ENCODE measurements at places on chromosomes 11 and 22.
A peak's percentile ranks its signal among the peaks of the same experiment; 100 is the strongest.

GRCh38 chr22:23193882-23194281 lies 13.6 kb downstream of the BCR start:
- no peak overlapping the region for H3K27ac ChIP-seq
- H3K4me1 ChIP-seq = no peaks in the 10 kb centered on the region
- H3K27me3 ChIP-seq = no peaks in the 10 kb centered on the region
- DNase-seq = no peak

- no peaks in the 10 kb centered on the region for H3K4me1 ChIP-seq
- DNase-seq = no peak
- no peak overlapping the region for H3K27ac ChIP-seq
- H3K27me3 ChIP-seq = peaks cover 92% of the 10 kb centered on the region
- no peaks in the 10 kb centered on the region for H3K36me3 ChIP-seq
These were observed 15.1 kb downstream of the WNT7B start for GRCh38 chr22:45961679-45962433.

DNA sequence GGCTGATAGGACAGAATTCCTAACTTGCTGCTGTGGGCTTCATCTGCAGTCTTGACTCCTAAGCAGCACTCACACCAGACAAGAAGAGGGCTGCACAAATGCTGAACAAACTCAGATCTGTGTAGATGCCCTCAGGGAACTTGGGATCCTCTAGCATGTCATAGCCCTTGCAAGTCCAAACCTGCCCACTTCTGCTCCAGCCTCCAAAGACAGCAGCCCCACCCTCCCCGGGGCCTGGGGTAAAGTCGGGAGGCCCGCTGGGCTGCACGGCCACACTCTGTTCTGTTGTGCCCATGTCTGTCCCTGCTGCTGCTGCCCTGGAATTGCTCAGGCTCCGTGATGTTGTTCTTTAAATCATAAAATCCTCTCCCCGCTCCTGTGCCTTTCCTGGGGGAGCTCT lies 28.3 kb downstream of the DRD2 start:
- no peak overlapping the region for H3K4me3 ChIP-seq
- H3K27me3 ChIP-seq = no peaks in the 10 kb centered on the region
- no peak overlapping the region for H3K27ac ChIP-seq
- no peak for DNase-seq
- no peaks in the 10 kb centered on the region for H3K4me1 ChIP-seq

DNA sequence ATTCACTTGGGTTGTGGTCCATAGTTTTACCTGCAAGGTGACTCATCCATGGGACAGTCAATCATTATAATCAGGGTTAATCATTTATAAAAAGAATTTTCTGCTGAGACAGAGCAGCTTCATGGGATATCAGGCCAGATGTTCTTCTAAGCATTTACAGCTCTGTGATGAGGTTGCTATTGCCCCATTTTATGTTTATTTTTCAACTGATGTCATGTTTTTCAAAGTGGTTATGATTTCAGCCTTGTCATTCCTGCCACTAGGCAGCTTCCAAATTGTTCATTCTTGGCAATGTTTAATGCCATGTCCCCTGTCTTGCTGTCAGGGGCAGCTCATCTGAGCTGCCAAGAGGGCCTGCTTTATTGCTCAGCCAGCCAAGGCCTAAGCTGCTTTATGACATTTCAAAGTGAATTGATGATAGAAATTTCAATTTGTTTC lies 35.9 kb upstream of the ZBED5 start:
- no peak overlapping the region for H3K4me3 ChIP-seq
- H3K27ac ChIP-seq = no peak overlapping the region
- no peaks in the 10 kb centered on the region for H3K36me3 ChIP-seq
- H3K27me3 ChIP-seq = no peaks in the 10 kb centered on the region

DNA sequence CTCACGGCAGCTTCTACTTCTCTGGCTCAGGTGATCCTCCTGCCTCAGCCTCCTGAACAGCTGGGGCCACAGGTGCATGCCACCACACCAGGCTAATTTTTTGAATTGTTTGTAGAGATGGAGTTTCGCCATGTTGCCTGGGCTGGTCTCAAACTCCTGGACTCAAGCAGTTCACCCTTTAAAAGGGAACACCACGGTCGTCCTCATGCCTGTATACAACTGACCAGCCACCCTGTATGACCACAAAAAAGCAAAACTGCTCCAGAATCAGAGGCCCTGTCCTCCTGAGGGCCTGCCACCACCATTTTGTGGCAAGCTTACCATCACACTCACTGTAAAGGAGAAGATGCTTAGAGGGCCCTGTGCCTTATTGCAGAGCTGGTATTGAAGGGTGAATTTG lies 2.2 kb downstream of the GLB1L3 start:
- no peaks in the 10 kb centered on the region for H3K36me3 ChIP-seq
- 0 out of 2 replicates have a peak, but pooled peaks cover 6% of the 10 kb centered on the region for H3K27me3 ChIP-seq
- H3K4me3 ChIP-seq = no peak overlapping the region
- no peak for DNase-seq
- peaks cover 10% of the 10 kb centered on the region for H3K4me1 ChIP-seq

DNA sequence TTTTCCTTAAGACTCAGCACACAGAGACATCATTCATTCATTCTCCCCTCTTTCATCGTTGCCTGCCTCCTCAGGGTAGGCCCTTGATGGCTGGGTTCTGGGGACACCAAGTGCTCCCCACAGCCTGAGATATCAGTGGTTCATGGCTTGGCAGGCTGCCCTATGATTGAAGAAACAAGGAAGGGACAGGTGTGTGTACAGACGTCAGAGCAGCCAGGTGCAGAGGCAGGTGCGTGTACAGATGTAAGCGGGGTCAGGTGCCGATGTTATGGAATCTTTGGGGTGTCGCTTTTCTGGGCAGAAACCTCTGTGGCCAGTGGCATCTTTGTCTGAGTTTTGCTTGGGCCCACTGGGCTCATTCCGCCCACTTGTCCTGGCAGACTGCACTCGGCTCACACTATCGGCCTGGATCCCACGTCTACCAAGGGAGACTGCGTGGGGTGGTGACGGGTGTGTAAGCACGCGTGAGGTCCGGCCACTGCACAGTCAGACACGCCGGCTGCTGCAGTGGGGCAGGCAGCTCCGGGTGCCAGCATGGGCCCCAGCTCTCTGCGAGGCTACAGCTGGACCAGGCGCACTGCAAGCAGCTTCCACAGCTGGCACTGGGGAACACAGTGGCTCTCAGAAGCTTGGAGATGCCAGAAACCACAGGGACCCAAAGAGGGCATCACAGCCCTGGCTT lies 20.9 kb upstream of the KIAA0930 start:
- H3K36me3 ChIP-seq = no peaks in the 10 kb centered on the region
- peak overlapping the region; percentile 71 for H3K27ac ChIP-seq
- no peaks in the 10 kb centered on the region for H3K27me3 ChIP-seq
- H3K4me3 ChIP-seq = no peak overlapping the region
- H3K4me1 ChIP-seq = peaks cover 35% of the 10 kb centered on the region

GRCh38 chr11:94272738-94273313 lies 31.6 kb upstream of the IZUMO1R start:
- H3K4me3 ChIP-seq = no peak overlapping the region
- H3K27ac ChIP-seq = peak overlapping the region; percentile 7
- H3K27me3 ChIP-seq = no peaks in the 10 kb centered on the region

- DNase-seq = no peak
- no peak overlapping the region for H3K4me3 ChIP-seq
- no peaks in the 10 kb centered on the region for H3K36me3 ChIP-seq
- H3K27me3 ChIP-seq = no peaks in the 10 kb centered on the region
- H3K27ac ChIP-seq = no peak overlapping the region
These were observed 455.8 kb downstream of the TMEM135 start for GRCh38 chr11:87493516-87493915.

- H3K27ac ChIP-seq = no peak overlapping the region
- H3K4me3 ChIP-seq = no peak overlapping the region
- DNase-seq = no peak
These were observed 38.1 kb downstream of the CAPN1 start for GRCh38 chr11:65219930-65220213.

GRCh38 chr22:20249797-20250354 lies 18.2 kb downstream of the RTN4R start:
- H3K4me3 ChIP-seq = no peak overlapping the region
- no peaks in the 10 kb centered on the region for H3K4me1 ChIP-seq
- no peak for DNase-seq
- H3K36me3 ChIP-seq = no peaks in the 10 kb centered on the region
- no peak overlapping the region for H3K27ac ChIP-seq

- peaks cover 75% of the 10 kb centered on the region for H3K27me3 ChIP-seq
- DNase-seq = no peak
- no peak overlapping the region for H3K27ac ChIP-seq
These were observed 112.7 kb downstream of the SHANK2 start for GRCh38 chr11:71139516-71140205.
